ENCODE measurements at places on chromosomes 13 and 19.

DNA sequence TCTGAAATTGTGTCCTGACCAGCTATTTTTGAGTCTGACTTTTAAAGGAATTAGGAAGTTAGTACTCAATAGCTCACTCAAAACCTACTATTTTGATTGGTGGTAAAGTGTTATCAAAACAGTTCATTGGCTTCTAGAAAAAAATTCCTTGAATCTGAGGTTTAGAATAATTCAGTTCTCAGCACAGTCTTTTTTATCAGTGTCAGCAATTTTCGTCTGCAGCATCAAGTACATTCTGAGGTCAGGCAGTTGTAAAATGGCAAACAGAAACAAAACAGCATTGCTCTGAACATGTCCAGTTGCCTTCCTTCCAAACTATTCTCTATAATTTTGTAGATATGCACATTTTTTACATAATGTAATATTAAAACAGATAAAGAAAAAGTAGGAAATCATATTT lies 1644.1 kb downstream of the SLITRK5 start:
- no peak for DNase-seq

- DNase-seq: no peak
These were observed 25.1 kb upstream of the ZNF850 start for GRCh38 chr19:36797786-36798108.

DNA sequence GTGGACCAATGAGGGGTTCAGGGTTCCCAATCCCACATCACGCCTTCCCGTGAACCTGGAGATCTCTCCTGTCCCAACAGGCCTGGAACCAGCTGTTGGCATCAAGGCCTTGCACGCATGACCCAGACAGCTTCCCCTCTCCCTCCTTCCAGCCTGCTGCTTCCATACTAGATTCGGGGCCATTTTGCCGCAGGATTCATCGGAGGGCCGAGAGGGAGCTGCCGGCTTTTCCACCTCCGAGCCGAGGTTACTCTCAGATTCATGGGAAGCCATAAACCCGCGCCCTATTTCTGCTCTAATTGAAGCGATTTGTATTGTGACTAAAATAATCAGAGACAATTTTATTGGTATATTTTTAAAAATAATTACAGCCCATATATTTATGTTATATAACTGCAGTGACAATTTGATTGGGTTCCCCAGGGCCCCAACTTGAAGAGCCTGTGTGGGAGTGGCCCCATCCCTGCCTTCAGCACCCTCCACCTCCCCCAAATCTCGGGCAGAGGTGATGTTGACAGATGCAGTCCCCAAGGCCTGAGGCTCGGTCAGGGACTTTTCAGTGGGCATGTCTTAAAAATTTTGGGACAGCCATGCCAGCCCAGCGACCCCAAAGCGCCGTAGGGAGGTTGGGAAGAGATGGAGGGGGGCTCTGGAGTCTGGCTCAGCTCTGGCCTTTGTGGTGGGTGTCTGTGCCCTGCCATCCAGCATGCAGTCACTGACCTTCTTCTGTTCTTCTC lies 30.8 kb upstream of the PEPD start:
- DNase-seq: no peak

- DNase-seq: no peak
These were observed 741 bp upstream of the TUBGCP3 start for GRCh38 chr13:112588490-112589297.
